AG20443 (cell line): ENCODE measurements at places on chromosomes 6 and 20.

- DNase-seq, result no peak
Observed at GRCh38 chr20:19981031-19981451, 36.1 kb upstream of the NAA20 start.

GRCh38 chr6:30490026-30490876, 942 bp downstream of the HLA-E start:
- DNase-seq, result peak; percentile 90

- DNase-seq, result no peak
Observed at GRCh38 chr20:53985150-53985518, 85.3 kb downstream of the BCAS1 start.

DNA sequence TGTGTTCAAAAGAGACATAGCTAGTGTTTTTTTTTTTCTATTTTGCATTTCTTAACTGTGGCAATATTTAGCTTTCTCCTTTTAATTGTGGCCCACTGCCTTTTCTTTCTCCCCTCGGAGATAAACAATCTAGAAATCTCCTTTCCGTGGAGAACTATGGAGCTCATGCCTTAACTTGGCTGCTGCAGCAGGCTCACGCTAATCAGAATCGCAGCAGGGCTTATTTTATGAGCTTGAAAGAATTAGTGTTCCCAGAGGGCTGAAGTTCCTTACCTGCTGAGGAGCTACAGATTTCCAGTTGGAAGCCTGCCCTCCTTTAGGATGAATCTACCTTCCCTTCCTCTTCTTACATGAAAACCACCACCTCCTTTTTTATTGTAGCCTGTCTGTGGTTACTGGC, 35.6 kb downstream of the CTNNBL1 start:
- no peak for DNase-seq

- no peak for DNase-seq
Observed at GRCh38 chr6:39102071-39102820, 12.7 kb downstream of the SAYSD1 start.

GRCh38 chr6:84801250-84801649, 36.9 kb upstream of the TBX18 start:
- no peak for DNase-seq

DNA sequence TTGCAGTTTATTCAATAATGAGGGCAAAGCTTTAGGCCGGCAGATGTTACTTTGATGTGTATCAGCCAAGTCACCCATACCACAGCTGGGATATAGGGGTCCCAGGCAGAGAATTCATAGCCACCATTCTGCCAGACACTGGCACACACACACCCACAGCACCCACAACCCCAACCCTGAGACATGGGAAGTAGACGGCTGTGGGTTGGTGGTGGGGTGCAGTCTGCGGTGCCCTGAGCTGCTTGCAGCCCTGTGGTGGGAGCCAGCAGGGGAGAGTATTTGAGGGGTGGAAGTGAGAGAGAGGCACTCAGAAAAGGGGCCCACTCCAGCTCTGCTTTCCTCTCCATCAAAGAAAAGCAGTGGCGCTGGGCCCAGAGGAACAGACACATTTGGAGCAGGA, 125.3 kb downstream of the FOXO3 start:
- no peak for DNase-seq

- peak; percentile 20 for DNase-seq
Observed at GRCh38 chr6:140546640-140547039, 1172.2 kb upstream of the CITED2 start.

- no peak for DNase-seq
Observed at GRCh38 chr6:42410861-42411260, 40.9 kb downstream of the TRERF1 start.

GRCh38 chr6:10837009-10837621, 1.2 kb downstream of the MAK start:
- peak; percentile 58 for DNase-seq

- DNase-seq, result peak; percentile 85
Observed at GRCh38 chr6:138588805-138589434, 89.6 kb upstream of the NHSL1 start.

DNA sequence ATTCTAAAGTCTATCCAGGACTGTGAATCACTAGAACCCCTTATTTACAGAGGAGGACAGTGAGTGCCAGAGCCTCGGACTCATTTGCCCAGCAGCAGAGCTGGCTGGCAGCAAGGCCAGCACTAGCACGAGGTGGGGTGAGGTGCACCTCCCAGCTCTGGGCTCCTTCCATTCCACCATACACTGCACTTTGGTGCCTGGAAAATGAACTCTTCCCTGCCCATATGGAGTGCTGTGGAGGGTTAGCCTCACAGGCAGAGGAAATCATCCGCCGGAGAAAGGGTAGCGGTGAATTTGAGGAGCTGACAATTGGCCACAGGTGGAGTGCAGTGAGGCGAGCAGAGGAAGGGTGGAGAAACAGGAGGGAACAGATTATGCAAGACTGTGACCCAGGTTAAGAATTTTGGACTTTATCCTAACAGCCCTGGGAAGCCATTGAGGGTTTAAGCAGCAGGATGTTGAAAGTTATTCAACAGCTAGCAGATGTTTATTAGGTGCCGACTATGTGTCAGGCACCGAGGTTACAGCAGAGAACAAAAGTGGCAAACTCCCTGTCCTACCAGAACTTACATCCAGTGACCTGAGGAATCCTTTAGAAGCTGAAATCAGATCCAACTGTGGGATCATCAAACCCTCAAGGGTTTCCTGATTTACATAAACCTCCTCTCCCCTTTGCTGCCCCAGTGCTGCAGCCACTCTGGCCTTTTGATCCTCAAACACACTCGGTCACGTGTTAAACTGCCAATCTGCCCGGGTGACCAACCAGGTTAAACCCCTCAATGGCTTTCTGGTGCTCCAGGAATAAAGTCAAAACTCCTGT, 6.2 kb downstream of the TRIM26 start:
- no peak for DNase-seq
